ENCODE measurements at places on chromosomes 11 and 22. TPM values are rescaled to one million over a fixed set of nuclear protein-coding genes. Genes with fewer than 3 reads are reported as not detected.

Gene SUSD2
- polyA plus RNA-seq: 0.07 TPM

Gene ARHGAP8
- not detected for polyA plus RNA-seq

DNA sequence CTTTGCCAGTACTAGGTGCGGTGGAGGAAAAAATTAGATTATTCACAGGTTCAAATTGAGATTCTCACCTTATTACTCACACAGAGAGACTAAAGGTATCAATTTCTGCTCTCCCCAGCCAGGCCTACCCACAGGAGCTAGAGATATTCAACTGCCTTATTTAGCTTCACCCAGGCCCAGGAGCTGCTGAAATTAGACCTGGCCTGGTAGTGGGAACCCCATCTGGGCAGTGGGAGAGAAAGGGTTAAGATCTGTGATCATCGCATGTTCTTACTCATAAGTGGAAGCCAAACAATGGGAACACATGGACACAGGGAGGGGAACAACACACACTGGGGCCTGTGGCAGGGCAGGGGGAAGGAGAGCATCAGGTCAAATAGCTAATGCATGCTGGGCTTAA lies 20.9 kb upstream of the MICAL2 start:
- DNase-seq: no peak
- no peak overlapping the region for H3K4me3 ChIP-seq
- no peaks in the 10 kb centered on the region for H3K27me3 ChIP-seq

- H3K36me3 ChIP-seq: no peaks in the 10 kb centered on the region
- no peak for DNase-seq
- no peak overlapping the region for H3K4me3 ChIP-seq
- H3K4me1 ChIP-seq: no peaks in the 10 kb centered on the region
- H3K27ac ChIP-seq: no peak overlapping the region
- peaks cover 12% of the 10 kb centered on the region for H3K27me3 ChIP-seq
Observed at GRCh38 chr11:19110295-19110694, 6.7 kb upstream of the ZDHHC13 start.

DNA sequence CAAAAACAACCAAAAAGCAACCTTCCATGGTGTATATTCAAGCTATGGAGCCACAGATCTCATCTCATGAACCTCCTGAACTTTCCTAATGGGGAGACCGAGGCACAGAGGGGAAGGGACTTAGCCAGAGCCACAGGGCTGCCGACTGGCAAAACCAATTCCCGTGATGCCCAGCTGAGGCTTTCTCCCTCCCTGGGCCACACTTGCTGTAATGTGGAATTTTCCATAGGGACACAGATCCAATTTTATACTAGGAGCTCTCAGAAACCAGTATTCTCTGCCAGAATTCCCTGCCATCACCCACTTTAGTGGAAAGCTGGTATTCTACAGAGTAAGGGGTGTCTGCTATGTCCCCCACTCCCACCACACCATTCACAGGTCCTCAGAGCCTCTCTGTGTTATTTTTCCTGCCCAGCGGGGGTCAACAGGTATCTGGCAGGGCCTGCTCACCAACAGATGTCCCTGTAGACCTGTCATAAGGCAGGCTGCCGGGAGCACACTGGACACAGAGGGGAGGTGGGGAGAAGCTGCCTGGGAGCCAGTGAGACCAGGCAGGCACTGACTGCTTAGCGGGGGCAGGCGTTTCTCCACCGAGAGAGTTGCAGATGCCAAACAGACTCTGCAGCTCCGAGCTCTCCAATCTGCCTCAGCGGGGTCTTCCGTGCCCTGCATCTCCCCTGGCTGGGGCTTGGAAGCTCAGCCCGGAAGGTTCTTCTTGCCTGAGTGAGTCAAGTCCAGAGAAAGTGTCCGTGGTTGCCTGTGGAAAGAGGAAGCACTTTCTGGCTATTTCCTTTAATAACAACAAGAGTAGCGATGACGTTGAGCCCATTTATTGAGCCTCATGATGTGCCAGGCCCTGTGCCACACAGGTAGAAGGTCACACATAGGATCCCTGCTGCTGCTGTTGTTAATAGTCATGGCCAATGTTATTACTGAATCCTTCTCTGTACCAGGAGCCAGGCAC lies 26.3 kb downstream of the RPS6KA4 start:
- H3K4me3 ChIP-seq: no peak overlapping the region
- no peak overlapping the region for H3K27ac ChIP-seq
- no peaks in the 10 kb centered on the region for H3K27me3 ChIP-seq
- H3K4me1 ChIP-seq: no peaks in the 10 kb centered on the region
- no peaks in the 10 kb centered on the region for H3K36me3 ChIP-seq
